ENCODE measurements at places on chromosomes 2 and 18. TPM values are rescaled to one million over a fixed set of nuclear protein-coding genes. Genes with fewer than 3 reads are reported as not detected.

Gene SLC5A6
- total RNA-seq = 21.9 TPM

Gene DPYSL5
- total RNA-seq = not detected

Gene MLPH
- not detected for total RNA-seq

Gene FKBP1B
- 0.58 TPM for total RNA-seq

Gene CPO
- not detected for total RNA-seq

Gene CFAP221
- not detected for total RNA-seq

Gene FAM237A
- not detected for total RNA-seq

Gene RAX
- not detected for total RNA-seq

DNA sequence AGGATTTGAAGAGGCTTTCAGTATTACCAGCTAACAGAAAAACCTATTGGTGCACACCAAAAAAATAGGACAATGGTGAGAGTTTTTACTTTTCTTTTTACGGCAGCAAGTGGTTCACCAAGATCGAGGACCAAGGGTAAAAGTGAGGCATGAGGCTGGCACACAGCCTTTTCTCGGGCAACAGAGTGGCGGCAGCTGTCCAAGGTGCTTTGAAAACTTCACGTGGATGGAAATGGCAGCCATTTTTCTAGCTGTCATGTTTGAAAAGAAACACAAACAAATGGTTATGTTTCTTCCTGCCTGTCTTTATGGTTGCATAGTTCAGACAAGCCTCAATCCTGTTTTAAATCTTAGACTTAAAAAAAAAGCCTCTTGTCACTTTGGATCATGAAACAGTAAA lies 812.5 kb upstream of the CHAC2 start:
- no peak overlapping the region for H3K4me3 ChIP-seq
- no peaks in the 10 kb centered on the region for H3K27me3 ChIP-seq
- no peaks in the 10 kb centered on the region for H3K4me1 ChIP-seq
- no peak for DNase-seq

GRCh38 chr2:240189686-240190085 lies 49.2 kb upstream of the OTOS start:
- H3K27ac ChIP-seq = no peak overlapping the region
- no peak for DNase-seq
- no peaks in the 10 kb centered on the region for H3K4me1 ChIP-seq
- no peak overlapping the region for H3K4me3 ChIP-seq
- H3K36me3 ChIP-seq = no peaks in the 10 kb centered on the region

GRCh38 chr2:8405334-8405733 lies 276.5 kb upstream of the ID2 start:
- DNase-seq = no peak
- no peak overlapping the region for H3K27ac ChIP-seq
- no peak overlapping the region for H3K4me3 ChIP-seq
- no peaks in the 10 kb centered on the region for H3K36me3 ChIP-seq
- no peaks in the 10 kb centered on the region for H3K27me3 ChIP-seq

GRCh38 chr2:37648331-37649011 lies 23.0 kb downstream of the CDC42EP3 start:
- DNase-seq = peak; percentile 42
- peaks cover 97% of the 10 kb centered on the region for H3K4me1 ChIP-seq
- peaks cover 5% of the 10 kb centered on the region for H3K36me3 ChIP-seq
- H3K4me3 ChIP-seq = no peak overlapping the region

DNA sequence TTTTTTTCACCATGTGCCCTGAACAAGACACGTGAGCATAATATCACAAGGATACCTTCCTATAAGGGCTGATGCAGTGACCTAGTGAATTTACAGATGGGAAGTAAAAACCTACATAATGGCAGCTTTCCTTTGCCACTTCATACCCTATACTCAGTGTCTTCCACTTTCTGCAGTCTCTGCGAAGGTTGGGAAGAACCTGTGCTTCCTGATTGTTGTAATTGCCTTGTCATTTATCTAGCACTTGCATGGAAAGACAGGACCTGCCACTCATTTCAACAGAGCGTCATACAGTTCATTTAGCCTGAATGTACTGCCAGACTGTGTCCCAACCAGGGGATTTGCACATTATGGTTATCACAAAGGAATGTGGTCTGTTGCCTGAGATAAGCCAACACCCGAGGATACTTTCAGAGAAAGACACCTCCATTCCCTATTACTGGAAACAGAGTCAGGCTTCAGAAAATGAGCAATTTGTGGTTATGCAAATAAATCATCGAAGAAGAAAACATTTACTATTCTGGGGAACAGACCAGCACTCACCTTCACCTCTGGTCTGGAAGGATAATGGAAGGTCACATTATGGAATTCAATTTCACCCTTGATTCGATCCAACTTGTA lies 55.0 kb downstream of the ABCB11 start:
- no peak overlapping the region for H3K27ac ChIP-seq
- no peaks in the 10 kb centered on the region for H3K36me3 ChIP-seq
- no peaks in the 10 kb centered on the region for H3K4me1 ChIP-seq
- H3K4me3 ChIP-seq = no peak overlapping the region

DNA sequence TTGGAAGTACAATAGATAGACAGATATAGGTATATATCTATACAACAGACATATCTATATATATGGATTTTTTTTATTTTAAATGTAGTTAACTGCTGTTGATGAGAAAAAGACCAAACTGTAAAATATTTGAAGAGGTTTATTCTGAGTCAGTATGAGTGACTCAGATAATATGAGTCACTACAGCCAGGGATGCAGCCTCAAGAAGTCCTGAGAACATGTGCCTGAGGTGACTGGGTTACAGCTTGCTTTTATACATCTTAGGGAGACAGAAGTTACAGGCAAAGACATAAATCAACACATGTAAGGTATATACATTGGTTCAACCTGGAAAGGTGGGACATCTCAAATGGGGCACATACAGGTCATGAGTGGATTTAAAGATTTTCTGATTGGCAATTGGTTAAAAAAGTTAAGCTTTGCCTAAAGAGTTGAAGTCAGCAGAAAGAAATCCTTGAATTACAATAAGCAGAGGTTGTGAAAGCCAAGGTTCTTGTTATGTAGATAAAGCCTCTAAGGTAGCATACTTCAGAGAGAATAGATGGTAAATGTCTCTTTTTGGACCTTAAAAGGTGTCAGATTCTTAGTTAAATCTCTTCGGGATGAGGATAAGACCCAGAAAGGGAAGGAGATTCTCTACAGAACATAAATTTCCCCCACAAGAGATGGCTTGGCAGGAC lies 149.9 kb downstream of the RBM43 start:
- no peak overlapping the region for H3K4me3 ChIP-seq
- H3K27me3 ChIP-seq = no peaks in the 10 kb centered on the region
- no peaks in the 10 kb centered on the region for H3K36me3 ChIP-seq

GRCh38 chr2:76491503-76491902 lies 780.8 kb upstream of the GCFC2 start:
- no peaks in the 10 kb centered on the region for H3K4me1 ChIP-seq
- H3K4me3 ChIP-seq = no peak overlapping the region
- DNase-seq = no peak
- H3K36me3 ChIP-seq = no peaks in the 10 kb centered on the region

- H3K27ac ChIP-seq = no peak overlapping the region
- H3K36me3 ChIP-seq = no peaks in the 10 kb centered on the region
- H3K27me3 ChIP-seq = no peaks in the 10 kb centered on the region
- H3K4me3 ChIP-seq = no peak overlapping the region
These were observed 4.9 kb upstream of the PHLPP1 start for GRCh38 chr18:62710417-62710816.

- DNase-seq = no peak
- no peaks in the 10 kb centered on the region for H3K4me1 ChIP-seq
- H3K27me3 ChIP-seq = no peaks in the 10 kb centered on the region
These were observed 72.6 kb downstream of the UGP2 start for GRCh38 chr2:63914311-63914710.

- H3K27ac ChIP-seq = no peak overlapping the region
- H3K27me3 ChIP-seq = no peaks in the 10 kb centered on the region
- H3K4me3 ChIP-seq = no peak overlapping the region
- DNase-seq = no peak
These were observed 259.8 kb upstream of the LYPD1 start for GRCh38 chr2:132929786-132930185.

DNA sequence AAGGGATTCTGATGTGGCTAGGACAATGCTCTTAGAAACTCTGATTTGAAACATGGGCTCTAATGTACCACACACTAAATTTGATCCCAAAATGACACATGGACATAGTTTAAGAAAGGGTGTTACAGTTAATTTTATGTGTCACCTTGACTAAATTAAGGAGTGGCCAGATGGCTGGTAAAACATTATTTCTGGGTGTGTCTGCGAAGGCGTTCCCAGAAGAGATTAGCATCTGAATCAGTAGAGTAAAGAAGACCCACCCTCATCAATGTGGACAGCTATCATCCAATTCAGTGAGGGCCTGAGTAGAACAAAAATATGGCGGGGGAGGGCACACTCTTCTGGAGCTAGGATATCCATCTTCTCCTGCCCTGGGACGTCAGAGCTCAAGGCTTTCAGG lies 283.1 kb upstream of the CHAC2 start:
- no peak for DNase-seq
- H3K36me3 ChIP-seq = no peaks in the 10 kb centered on the region
- no peak overlapping the region for H3K27ac ChIP-seq
- H3K4me3 ChIP-seq = no peak overlapping the region
- H3K4me1 ChIP-seq = no peaks in the 10 kb centered on the region

DNA sequence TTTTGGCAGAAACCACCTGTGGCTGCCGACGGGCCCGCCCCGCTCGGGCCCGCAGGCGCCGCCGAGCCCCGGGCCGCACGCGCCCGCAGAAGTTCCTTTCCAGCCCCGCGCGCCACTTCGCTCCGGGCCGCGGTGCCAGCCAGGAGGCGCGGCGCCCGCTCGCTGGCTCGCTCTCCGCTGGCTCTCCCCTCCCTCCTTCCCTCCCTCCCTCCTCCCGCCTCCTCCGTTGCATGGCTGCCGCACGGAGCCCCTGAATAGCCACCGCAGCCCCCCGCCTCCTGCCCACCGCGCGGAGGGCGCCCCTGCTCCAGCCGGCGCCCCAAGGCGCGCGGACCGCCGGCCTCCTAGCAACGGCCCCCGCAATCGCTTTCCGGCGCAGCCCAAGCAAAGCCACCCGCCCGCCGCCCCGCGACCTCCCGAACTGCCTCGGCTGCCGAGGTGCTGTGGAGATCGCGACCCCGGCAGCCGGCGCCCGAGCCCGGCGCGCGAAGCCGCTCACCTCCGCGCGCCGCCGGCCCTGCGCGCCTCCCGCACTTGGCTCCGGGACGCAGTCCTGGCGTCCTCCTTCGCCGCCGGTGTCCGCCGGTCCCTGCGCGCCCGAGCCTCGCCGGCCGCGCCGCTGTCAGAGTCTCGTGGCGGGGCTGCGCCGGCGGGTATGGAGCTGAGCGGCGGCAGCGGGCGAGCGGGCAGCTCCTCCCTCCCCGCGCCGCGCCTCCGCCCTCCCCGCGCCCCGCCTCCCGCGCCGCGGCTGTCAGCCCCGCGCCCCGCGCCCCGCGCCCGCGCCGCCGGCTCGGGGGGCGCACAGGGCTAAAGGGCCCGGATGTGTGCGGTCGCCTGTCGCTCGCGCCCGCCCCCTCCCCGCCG lies at the start of gene ZBTB7C:
Gene ZBTB7C (minus strand): TSS at position 657 of the 864 bp plus-strand sequence.
- no peak within 1 kb of the TSS for H3K27ac ChIP-seq
- no peaks in the 10 kb centered on the region for H3K36me3 ChIP-seq
- H3K4me3 ChIP-seq = peak within 1 kb of the TSS; percentile 36
- peaks cover 14% of the 10 kb centered on the region for H3K4me1 ChIP-seq

- no peaks in the 10 kb centered on the region for H3K4me1 ChIP-seq
- H3K4me3 ChIP-seq = no peak overlapping the region
- no peaks in the 10 kb centered on the region for H3K36me3 ChIP-seq
- DNase-seq = no peak
- no peak overlapping the region for H3K27ac ChIP-seq
These were observed 15.0 kb upstream of the CPS1 start for GRCh38 chr2:210541290-210541902.

DNA sequence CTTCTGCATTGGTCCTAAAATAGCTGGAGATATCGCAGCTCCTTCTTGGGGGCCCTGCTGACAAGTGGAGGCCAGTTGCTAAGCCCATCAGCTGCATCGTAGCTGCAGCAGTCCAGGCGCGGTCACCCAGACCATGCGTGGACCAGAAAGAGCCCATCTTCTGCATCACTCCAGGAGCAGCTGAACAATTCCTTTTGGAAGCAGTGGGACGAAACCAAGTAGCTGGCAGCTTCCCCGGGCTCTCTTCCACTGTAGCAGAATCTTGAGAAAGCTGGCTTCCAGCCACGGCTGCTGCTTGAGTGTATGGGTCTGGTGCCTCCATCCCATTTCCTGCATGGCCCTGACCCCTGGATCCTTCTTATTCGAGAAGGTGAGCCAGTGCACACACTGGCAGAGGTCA lies 22.2 kb upstream of the CAB39 start:
- H3K4me3 ChIP-seq = no peak overlapping the region
- no peak for DNase-seq
- no peaks in the 10 kb centered on the region for H3K36me3 ChIP-seq
- no peak overlapping the region for H3K27ac ChIP-seq
- no peaks in the 10 kb centered on the region for H3K27me3 ChIP-seq

DNA sequence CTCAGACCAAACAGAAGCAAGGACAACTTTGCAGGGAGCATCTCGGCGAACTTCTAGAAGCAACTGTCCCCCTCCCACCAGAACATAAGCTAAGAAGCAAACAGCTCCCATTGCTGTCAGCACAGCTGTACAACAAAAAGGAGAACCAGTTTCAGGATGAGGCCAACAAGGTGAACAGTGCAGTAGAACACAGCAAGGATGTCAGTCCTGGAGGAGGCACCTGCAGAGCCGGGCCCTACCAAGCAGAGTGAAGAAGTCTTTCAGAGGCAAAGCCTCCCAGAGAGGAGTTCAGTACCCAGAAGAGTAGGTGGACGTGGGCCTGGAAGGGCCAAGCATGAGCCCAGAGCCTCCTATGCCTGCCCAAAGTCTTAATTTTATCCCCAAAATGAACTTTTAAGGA lies 1.0 kb downstream of the PASK start:
- H3K4me3 ChIP-seq = peak overlapping the region; percentile 70
- H3K27ac ChIP-seq = no peak overlapping the region
- H3K27me3 ChIP-seq = no peaks in the 10 kb centered on the region
- DNase-seq = no peak

- H3K4me1 ChIP-seq = peaks cover 14% of the 10 kb centered on the region
- no peaks in the 10 kb centered on the region for H3K36me3 ChIP-seq
- no peak overlapping the region for H3K4me3 ChIP-seq
- H3K27ac ChIP-seq = no peak overlapping the region
These were observed 21.7 kb downstream of the LAMA3 start for GRCh38 chr18:23710946-23711345.

- DNase-seq = no peak
- no peak overlapping the region for H3K27ac ChIP-seq
- H3K36me3 ChIP-seq = no peaks in the 10 kb centered on the region
- H3K4me1 ChIP-seq = peaks cover 8% of the 10 kb centered on the region
- H3K4me3 ChIP-seq = no peak overlapping the region
- no peaks in the 10 kb centered on the region for H3K27me3 ChIP-seq
These were observed 31.8 kb downstream of the CYRIA start for GRCh38 chr2:16633621-16634430.

DNA sequence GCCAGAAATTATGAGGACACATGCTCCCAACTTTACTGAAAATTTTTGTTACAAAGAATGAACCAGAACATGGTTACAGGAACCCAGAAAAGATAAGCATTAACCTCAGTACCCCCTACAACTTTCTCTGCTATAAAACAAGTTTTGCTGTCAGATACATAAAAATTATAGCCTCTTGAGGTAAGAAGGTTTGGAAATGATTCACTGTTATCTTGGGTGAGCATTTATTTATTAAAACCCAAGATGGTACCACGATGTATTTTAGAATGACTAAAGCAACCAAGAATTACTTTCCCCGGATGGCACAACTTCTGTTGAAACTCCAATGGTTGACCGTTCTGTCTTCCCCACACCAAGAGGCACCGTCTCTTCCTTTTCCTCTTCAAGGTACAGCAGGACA lies 72.9 kb downstream of the RBMS1 start:
- H3K27ac ChIP-seq = no peak overlapping the region
- H3K4me3 ChIP-seq = no peak overlapping the region
- H3K36me3 ChIP-seq = no peaks in the 10 kb centered on the region
- DNase-seq = no peak
- H3K27me3 ChIP-seq = no peaks in the 10 kb centered on the region

Measured in CD4-positive, alpha-beta memory T cell (primary cell).